Activated T-helper 1 cell treated with anti-CD3 and anti-CD28 coated beads, Interleukin-2, amount 50 U/mL, for 16 hours (primary cell): ENCODE measurements at places on chromosomes 7 and 10.

DNA sequence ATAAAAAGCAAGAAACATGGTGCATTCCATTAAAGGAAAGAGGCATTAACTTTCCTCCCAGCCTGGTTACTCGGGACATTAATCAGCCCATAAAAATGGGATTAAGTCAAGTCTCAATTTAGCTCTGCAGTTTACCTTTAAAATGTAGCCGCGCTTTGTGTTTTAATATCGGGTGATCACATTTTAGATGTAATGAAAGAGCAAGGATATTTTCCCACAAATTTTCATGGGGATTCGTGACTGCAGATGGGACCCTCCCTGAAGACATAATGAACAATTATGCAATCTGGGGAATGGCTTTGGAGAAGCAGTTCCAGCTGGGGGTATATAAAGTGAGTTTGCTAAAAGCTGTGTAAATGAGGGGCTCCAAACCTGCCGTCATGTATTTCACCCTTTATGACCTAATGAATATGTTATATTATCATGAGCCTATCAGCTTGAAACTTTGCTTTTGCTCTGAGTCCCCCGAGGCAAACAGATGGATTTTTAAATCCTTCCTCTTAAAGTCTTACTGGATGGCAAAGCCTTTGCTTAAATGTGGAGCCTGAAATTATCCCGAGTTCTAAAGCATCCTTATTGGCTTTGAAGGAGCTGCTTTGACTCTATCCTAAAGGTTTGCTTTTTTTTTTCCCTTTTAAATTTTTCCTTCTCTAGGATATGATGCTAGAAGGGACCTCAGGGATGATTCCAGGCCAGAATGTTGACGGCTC is 31.8 kb downstream of the BAMBI start:
- DNase-seq: no peak

DNA sequence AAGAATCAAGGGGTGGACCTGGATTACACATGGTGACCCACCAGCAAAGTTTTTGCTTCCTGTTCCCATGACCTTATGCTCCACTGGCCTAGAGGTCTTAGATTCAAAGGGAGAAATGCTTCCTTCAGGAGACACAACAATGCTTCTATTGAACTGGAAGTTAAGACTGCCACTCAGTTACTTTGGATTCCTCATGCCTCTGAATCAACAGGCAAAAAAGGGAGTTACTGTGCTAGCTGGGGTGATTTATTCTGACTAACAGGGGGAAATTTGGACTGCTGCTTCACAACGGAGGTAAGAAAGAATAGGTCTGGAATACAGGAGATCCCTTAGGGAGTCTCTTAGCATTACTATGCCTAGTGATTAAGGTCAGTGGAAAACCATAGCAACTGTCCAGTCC is 10.3 kb downstream of the TMEM229A start:
- no peak for DNase-seq

DNA sequence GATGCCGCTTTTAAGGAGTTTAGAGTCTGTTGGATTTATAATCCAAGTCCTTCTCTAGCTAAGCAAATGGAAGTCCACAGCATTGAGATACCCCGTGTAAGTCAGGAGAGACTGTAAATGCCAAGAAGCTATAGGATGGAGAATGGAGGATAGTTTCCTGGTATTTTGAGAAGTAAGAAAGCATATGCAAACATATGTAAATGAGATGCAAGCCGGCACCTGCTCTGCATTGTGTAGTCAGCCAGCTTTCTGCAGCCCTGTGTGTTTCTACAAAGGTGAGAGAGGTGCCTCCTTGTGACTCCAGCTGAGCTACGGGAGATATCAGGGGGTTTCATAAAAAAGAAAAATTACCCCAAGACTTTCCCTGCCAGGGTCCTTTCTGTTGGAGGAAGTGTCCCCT is 176.3 kb downstream of the RPS24 start:
- no peak for DNase-seq

DNA sequence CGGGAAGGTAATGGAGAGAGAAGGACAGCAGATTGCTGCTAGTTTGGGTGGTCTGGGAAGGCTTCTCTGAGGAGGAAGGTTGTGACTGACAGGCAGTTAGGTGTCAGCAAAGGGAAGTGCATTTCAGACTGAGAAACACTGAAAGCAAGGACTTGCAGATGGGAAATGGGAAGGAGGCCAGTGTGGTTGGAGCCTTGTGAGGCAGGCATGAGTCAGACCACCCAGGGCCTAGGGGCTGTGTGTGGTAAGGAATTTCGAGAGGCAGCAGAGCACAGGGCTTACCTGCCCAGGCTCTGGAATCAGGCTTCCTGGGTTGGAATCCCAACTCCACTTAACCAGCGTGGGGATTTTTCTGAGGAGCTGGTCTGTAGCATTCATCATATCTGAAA is 53.5 kb downstream of the NRF1 start:
- no peak for DNase-seq

DNA sequence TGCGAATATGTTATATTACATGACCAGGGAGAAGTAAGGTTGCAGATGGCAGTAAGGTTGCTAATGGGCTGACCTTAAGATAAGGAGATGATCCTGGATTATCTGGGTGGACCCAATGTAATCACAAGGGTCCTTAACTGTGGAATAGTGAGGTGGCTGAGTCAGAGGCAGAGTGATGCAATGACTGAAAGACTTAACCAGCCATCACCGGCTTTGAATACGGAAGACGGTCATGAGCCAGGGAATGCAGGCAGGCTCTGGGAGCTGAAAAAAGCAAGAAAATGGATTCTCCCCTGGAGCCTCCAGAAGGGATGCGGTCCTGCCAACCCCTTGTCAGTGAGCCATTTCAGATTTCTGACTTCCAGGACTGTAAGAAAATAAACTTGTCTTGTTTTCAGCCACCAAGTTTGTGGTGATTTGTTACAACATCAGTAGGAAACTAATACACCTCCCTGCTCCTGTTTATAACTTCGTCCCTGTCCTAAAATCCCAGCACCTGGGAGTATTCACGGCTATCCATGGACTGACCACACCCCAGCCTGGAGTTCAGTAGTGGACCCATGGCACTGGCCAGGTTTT is 4.6 kb upstream of the C10orf95 start:
- DNase-seq: no peak

DNA sequence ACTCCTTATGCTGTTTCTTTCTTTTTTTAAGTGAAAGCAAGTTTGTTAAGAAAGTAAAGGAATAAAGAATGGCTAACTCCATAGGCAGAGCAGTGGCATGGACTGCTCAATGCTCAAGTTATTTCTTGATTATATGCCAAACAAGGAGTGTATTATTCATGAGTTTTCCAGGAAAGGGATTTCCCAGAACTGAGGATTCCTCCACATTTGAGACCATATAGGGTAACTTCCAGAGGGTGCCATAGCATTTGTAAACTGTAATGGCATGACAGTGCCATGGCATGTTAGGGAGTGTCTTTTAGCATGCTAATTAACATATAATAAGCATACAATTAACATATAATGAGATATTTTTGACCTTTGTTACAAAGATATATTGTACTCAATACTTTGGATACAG is 1034.5 kb upstream of the PHF14 start:
- DNase-seq: no peak

DNA sequence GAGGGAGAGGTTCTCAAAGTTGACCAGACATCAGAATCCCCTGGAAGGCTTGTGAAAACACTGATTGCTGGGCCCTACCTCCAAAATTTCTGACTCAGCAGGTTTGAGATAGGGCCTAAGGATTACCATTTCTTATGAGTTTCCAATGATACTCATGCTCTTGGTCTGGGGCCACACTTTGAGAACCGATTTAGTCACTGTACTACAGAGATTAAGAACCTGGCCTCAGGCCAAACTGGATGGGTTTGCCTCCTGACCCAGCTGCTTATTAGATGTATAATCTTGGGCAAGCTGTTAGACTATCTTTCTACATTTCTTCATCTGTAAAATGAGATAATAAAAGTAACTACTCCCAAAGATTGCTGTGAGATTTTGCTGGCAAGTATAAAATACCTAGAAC is 77.1 kb upstream of the SCIN start:
- no peak for DNase-seq

GRCh38 chr7:107461938-107462533 is 7.8 kb upstream of the GPR22 start:
- no peak for DNase-seq

- no peak for DNase-seq
Measured at GRCh38 chr7:85426487-85426960, 239.7 kb upstream of the SEMA3D start.

GRCh38 chr7:130135208-130136205 is 65.2 kb downstream of the KLHDC10 start:
- DNase-seq: no peak

- no peak for DNase-seq
Measured at GRCh38 chr10:13908475-13908874, 321.7 kb downstream of the PRPF18 start.

- no peak for DNase-seq
Measured at GRCh38 chr10:5818894-5819293, 5.7 kb upstream of the GDI2 start.

DNA sequence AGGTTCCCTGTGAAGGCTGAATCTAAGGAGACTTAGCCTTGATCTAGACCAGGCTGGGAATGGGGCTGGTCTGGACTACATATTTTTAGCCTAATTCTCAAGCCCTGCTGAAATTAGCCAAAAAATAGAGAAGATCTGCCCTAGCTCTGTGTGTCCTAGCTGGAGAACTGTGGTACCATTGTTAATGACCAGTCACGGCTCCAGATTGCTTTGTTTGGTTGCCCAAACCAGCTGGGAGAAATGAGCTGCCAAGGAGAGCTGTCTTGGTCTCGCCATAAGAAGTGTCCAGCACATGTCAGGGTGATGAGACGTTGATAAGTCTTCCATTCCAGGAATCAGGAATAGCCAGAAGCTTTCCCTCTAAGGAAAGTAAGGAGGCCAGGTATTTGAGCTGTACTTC is 20.7 kb downstream of the GBX1 start:
- DNase-seq: no peak

- DNase-seq: no peak
Measured at GRCh38 chr10:49679480-49679893, at the start of gene C10orf53. TSS of gene C10orf53 (plus strand) at chr10:49679651. CDS start at chr10:49679698, 47 bp downstream.

- DNase-seq: no peak
Measured at GRCh38 chr10:125085258-125086054, 74.9 kb downstream of the CTBP2 start.

- no peak for DNase-seq
Measured at GRCh38 chr7:7529328-7529727, 6.3 kb downstream of the COL28A1 start.
